ENCODE measurements at places on chromosomes 1 and 21. TPM values are rescaled to one million over a fixed set of nuclear protein-coding genes. Genes with fewer than 3 reads are reported as not detected.

The TPTE gene
- total RNA-seq: not detected

The ARHGEF16 gene
- total RNA-seq: 0.16 TPM

The KPNA6 gene
- 25.3 TPM for total RNA-seq

The PIGR gene
- not detected for total RNA-seq

The HAO2 gene
- total RNA-seq: not detected

The CFH gene
- total RNA-seq: 34.3 TPM

The SYCP1 gene
- not detected for total RNA-seq

The RPTN gene
- not detected for total RNA-seq

The MROH7 gene
- total RNA-seq: 1.4 TPM

The ZBTB48 gene
- total RNA-seq: 15.1 TPM

The EVA1C gene
- total RNA-seq: 5.6 TPM

The KRTAP13-2 gene
- not detected for total RNA-seq

The CCDC27 gene
- not detected for total RNA-seq

The RIT1 gene
- 32.0 TPM for total RNA-seq

The DNASE2B gene
- 0.16 TPM for total RNA-seq

The ZNF593OS gene
- total RNA-seq: not detected

The ICOSLG gene
- 0.31 TPM for total RNA-seq

The CACNA1E gene
- total RNA-seq: 77.4 TPM
